ENCODE measurements at places on chromosomes 2 and 18.
A peak's percentile ranks its signal among the peaks of the same experiment; 100 is the strongest.

DNA sequence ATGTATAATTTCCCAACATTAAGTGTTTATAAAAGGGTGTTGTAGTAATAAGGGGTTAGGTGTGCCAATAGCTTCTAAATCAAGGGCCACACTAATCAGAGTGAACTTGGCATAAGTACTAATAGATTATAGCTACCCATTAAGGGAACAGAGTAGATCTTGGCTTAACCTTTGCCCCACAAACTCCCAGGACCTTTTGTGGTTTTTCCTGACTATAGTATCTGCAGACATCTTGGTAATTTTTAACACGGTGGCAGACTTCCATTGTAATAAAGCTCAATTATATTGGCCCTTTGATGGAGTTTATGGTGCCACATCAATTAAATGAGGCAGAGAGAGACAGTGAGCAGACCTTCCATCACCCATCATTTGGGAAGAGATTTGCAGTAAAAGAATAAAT is 358.5 kb upstream of the HNRNPA3 start:
- DNase-seq, result no peak

DNA sequence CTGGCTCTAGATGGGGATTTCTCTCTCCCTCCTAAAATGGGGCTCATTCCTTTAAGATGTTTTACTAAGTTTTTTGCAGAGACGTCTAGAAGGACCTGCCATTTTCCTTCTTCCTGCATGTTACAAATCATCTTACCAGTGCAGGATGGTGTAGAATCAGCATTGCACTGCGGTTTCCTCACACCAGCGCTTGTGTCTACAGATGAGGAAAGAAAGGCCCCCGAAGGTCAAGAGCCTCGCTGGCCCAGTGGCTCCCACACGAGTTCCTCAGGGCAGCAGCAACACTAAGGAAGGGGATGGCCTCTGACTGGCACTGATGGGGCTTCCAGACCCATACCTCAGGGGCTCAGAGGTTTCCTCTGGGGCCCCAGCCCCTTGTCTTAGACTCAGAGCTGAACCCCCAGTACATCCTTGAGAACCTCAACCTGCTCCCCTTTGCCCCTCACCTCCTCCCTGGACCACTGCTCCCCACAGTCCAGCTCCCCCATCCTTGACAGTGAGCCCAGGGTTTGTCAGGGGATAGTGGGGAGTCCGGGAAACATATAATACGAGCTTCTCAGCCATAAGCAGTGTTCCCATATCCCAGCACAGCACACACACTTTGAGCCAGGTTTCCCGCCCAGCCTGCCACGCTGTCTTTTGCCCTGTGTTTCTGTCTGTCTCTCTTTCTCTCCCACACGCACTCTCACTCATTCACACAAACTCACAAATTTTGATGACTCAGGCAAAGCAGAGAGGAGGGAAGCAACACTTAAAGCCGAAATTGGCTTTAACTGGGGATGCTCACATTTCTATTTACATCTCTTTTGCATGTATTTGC is 29.4 kb downstream of the ZFP36L2 start:
- no peak for DNase-seq

GRCh38 chr2:222861411-222862105 is 722 bp downstream of the ACSL3 start:
- DNase-seq, result no peak

- DNase-seq, result peak; percentile 92
Measured at GRCh38 chr2:45353879-45354278, 257.2 kb downstream of the SRBD1 start.

DNA sequence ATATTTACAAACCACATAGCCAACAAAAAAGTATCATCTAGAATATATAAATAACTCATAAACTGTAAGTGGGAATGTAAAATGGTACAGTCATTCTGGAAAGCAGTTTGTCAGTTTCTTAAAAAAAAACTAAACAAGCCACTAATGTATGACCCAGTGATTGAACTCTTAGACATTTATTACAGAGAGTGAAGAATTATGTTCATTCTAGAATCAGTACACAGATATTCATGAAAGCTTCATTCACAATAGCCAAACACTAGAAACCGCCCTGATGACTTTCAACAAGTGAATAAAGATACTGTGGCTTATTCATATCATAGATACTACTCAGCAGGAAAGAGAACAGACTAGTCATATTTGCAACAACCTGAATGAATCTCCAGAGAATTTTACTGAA is 1541.5 kb downstream of the LRP1B start:
- DNase-seq, result peak; percentile 10

DNA sequence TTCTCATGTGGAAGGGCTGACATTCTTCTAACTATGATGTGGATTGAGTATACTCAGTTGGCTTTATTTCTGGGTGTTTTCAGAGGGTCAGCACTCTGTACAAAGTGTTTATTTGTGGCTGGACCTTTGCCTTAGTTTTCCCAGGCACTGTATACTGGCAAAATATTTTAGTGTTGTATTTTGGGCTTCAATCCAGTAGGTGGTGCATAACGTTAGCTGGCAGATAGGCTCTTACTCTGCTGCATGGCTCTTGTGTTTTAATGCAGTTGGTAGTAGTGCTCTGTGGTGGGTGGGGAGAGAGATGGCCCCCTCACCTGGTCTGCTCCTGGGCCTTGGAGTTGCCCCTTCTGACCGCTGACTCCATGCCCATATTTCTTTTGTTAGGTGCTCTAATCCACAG is 75.6 kb upstream of the REG3A start:
- no peak for DNase-seq

DNA sequence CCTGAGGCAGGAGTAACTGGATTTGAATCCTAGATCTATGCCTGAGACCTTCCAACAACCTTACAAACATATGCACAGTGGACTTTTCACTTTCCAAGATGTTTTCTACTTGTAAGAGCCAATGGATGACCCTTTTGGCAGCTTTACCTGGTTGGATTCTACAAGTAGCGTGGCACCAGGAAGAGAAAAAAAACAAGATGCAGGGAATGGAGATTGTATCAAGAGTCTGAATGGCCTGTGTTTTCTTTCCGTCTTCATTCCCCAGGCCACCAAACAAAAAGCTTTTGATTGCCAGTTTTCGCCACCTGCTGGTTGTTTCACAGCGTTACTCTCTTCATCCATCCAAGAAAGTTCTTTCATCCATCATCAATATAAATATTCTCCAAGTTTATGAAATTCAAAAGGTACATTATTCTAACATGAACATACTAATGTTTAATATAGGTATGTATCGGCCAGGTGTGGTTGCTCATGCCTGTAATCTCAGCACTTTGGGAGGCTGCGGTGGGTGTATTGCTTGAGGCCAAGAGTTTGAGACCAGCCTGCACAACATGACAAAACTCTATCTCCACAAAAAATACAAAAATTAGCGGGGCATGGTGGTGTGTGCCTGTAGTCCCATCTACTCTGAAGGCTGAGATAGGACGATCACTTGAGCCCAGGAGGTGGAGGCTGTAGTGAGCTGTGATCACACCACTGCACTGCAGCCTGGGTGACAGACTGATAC is 3.5 kb upstream of the BCL2 start:
- DNase-seq, result peak; percentile 67

GRCh38 chr2:145096582-145096981 is 576.7 kb upstream of the ZEB2 start:
- peak; percentile 70 for DNase-seq

GRCh38 chr2:102027036-102027980 is 35.5 kb downstream of the IL1R2 start:
- peak; percentile 90 for DNase-seq

GRCh38 chr2:182999348-183000028 is 38.8 kb downstream of the NCKAP1 start:
- no peak for DNase-seq

DNA sequence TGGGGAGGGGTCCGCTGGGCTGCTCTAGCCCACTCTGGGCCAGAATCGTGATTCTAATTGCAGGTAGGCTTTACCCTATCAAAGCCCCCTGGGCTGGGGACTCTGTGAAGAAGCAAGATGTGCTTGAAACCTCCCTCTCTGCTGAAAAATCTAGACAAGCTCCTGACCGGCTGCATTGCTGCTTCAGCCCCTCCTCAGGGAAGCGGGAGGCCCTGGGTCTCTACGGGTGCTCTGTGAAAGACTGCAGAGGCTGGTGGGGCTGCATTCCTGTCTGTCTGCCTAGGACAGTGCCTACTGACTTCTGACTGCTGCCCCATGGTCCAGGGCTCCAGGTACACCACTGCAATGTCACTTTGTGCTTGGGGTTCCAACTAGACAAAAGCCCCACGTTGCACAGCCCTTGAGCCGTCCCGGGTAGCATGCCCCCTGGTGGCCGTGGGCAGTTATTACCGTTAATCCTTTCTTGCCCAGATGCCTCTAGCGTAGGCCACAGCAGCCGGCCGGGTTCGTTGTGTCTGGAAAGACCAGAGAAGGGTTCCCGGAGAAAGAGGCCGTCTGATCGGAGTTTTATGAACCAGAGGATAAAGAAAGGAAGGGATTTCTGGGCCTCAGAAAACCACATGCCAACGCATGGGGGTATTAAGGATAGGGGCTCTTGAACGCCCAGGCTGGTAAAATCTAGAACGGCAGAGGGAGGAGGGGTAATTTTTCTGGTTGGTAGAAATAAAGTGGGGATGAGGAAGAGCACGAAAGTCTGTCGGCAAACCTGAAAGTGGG is 15.9 kb upstream of the C1QL2 start:
- DNase-seq, result peak; percentile 24

- DNase-seq, result no peak
Measured at GRCh38 chr2:230754200-230754599, 41.6 kb downstream of the CAB39 start.

GRCh38 chr2:180644709-180645108 is 335.7 kb upstream of the UBE2E3 start:
- DNase-seq, result peak; percentile 62

GRCh38 chr2:223041527-223042109 is 10.4 kb upstream of the KCNE4 start:
- peak; percentile 99 for DNase-seq

DNA sequence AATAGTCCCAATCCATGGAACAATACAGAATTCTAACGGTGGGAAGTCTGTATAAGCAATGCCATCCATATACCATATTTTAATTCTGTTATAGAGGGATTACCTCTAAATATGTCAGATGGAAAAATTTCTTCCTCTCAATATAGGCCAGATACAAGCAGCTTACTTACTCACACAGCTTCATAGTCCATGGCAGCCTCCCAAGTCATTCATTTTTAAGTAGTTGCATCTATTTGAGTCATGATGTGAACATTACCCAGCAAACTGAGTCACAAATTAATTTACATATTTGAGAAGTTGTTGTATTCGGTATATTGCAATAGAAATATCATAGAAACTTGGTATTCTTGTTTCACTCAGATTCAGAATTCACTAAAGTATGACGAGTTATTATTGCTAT is 20.3 kb downstream of the TBR1 start:
- peak; percentile 93 for DNase-seq

GRCh38 chr2:65404988-65405697 is 27.3 kb downstream of the SPRED2 start:
- no peak for DNase-seq

GRCh38 chr18:68449292-68449691 is 265.6 kb downstream of the TMX3 start:
- peak; percentile 89 for DNase-seq

GRCh38 chr18:59323931-59324622 is 5.6 kb upstream of the CPLX4 start:
- DNase-seq, result peak; percentile 41

DNA sequence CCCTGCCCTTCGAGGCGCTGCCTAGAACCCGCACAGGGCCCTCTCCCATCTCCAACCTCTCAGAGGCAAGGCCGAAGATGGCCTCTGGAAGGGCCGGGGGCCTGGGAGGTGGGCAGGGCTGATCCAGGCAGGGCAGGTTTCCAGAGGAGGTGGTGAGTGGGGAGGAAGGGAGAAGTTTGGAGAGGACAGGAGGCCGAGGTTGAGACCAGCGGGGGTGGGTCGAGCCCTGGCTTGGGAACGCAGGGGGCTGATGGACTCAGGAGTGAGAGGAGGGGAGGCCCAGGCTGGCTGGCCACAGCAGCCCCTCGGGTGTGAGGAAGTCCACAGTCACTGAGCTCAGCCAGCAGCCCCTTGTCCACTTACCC is 10.5 kb downstream of the CAPN10 start:
- DNase-seq, result no peak

GRCh38 chr2:20578895-20579825 is 71.7 kb downstream of the HS1BP3 start:
- DNase-seq, result peak; percentile 99

- DNase-seq, result no peak
Measured at GRCh38 chr2:19380532-19380931, 22.1 kb upstream of the OSR1 start.

DNA sequence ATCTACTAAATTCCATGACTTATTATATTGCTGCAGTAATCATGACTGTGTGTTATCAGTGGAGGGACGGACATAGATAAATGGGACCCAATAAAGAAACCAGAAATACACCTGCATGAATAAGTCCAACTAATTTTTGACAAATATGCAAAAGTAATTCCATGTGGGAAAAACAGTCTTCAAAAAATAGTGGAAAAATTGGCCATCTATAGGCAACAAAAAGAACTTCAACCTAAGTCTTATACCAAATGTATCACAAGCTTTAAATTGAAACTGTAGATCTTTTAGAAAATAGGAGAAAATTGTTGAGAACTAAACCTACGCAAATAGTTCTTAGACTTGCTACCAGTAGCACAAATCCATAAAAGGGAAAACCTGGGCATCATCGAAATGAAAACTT is 376.2 kb downstream of the NCKAP5 start:
- DNase-seq, result no peak

Data from fibroblast of skin of right biceps (primary cell).